ENCODE measurements at places on chromosomes 4 and X.

- DNase-seq, result no peak
These were observed 55.4 kb downstream of the NOP14 start for GRCh38 chr4:2907706-2908293.

GRCh38 chrX:76918033-76918432 is 490.5 kb downstream of the MAGEE1 start:
- no peak for DNase-seq

DNA sequence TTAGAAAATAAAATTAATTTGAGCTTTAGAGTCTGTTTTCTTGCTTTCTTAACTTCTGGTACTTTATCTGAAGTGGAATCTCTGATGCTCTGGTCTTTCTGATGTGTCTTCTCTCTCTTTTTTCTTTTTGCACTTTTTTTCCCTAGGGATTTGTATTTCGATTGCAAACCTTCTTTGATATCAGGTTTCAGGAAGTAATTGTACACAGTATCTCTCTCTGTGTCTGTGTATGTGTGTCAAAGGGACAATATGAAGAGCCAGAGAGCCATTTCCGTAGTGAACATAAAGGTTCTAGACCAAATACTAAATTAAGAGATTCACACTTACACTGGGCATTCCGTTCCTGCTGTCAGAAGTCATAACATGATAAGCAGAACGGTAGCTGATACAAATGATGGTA is 325.0 kb downstream of the PCDH7 start:
- DNase-seq, result no peak

DNA sequence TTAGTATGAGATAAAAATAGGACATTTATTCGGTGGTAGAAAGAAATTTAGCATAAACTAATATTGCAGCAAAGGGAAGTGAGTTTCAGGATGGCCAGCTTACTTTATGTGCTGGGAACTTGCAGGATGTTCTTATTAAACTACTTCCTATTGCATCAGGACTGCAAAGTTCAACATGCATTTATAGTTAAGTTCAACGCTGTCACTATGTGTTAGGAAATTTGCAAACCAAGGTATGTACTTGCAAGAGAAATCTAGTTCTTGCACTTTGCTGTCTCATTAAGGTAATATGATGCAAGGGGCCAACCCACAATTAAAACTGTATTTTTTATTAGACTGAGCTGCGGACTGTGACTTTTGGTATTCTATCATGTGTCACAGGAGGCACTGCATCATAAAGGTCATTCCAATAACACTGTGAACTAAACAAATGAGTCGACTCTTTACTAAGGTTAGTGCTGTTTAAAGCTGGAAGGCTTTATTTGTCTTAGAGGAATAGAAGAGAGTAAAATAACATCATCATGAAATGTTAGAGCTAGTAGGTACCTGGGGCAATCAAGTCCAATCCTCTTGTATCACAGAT is 1525.7 kb upstream of the TENM3 start:
- DNase-seq, result peak; percentile 38

DNA sequence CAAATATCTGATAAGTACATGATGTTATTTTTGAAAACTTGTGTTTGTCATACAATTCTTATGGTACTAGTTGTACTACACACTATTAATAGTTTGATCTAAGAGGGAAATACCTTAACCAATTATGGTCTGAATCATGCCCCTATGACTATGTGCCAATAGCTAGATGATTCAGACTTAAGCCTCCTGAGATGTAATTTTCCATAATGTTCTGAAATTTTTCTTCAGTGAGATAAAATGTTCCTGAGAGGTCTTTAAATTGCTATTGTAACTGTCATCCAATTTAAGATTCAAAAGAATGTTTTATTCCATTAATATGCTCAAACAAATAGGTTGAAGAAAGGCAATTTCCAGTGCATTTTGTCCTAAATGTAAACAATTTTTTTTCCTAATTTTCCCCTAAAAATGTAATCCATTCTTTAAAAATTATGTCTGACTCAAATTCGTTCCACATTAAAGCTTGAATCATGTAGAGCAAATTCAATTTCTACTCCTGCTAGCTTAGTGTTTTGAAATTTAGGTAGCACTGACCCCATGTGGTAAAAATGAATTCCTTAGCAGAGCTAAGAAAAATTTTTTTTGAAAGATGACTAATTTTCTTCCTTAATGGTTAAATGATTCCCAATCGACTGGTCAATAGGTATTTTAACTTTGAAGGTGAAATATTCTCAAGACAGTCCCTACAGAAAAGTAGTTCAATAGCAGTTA is 49.1 kb downstream of the APOOL start:
- peak; percentile 86 for DNase-seq

GRCh38 chrX:10379878-10380277 is 223.1 kb downstream of the CLCN4 start:
- no peak for DNase-seq

- peak; percentile 57 for DNase-seq
These were observed 27.3 kb downstream of the PRDX4 start for GRCh38 chrX:23694606-23695005.

- no peak for DNase-seq
These were observed 234.1 kb downstream of the DHRSX start for GRCh38 chrX:2266445-2267349.

- DNase-seq, result no peak
These were observed 605.1 kb downstream of the ADGRL3 start for GRCh38 chr4:61805227-61805626.

DNA sequence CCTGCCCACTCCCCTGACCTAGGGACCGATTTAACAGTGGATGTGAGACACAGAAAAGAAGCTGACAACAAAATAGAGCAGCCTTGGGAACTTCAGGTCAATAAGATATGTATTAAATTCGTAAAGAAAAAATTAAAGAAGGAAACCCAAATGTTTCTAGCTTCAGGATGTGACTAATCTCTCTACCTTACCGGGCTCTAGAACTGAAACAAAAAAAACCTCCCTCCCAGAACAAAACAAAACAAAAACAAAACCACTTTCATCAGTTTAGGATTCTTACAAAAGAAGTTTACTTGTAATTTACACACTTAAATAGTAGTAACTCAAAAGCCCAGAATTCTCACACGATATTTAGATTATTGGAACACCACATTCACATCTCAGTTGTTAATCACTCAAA is 185.8 kb upstream of the RPS6KA3 start:
- no peak for DNase-seq

- no peak for DNase-seq
These were observed 36.0 kb downstream of the PF4 start for GRCh38 chr4:73945674-73946449.

DNA sequence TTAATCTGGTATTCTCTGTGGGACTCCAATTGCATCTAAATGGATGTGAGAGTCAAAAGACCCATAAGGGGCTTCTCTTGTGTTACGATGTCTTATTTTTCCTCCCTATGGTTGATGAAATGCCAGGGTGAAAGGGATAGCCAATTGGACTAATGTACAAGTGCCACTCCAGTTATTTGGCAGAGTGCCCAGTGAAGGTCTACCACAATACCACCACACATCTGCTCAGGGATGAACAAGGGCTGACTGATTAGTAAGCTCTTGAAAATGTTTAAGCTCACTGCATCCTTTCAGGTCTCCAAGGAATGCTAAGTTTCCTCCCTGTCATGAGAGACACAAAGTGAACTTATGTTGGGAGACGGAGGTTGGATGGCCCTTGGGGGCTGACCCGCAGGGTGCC is 57.8 kb downstream of the HEPH start:
- DNase-seq, result no peak

DNA sequence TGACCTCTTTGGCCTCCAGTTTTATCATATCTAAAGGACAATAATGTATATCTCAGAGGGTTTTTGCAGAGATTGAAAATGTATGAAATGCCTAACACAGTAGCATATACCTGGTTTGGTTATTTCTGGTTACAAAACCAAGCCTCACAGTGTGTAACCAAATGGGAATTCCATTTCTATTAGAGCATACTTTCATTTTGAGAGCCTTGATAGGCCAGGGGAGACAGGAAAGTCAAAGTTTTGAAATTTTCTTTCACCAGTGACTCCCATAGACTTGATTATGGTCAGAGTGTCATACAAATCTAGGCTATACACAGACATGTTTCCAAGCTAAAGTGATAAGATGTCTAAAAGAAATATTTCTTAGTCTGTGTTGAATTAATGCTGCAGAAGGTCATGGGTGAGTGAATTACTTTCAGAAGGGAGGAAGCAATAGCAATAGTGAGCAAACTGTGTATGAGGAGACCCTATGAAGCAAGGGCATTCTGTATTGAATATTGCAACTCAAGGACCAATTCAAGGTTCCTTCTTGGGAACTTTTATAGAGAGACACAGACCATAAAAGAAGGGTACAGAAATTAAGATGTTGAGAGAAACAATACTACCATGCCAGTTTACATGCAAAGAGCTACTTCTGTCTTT is 151.1 kb downstream of the PDE5A start:
- DNase-seq, result peak; percentile 41

- no peak for DNase-seq
These were observed 27.5 kb downstream of the SULT1E1 start for GRCh38 chr4:69832326-69833030.

DNA sequence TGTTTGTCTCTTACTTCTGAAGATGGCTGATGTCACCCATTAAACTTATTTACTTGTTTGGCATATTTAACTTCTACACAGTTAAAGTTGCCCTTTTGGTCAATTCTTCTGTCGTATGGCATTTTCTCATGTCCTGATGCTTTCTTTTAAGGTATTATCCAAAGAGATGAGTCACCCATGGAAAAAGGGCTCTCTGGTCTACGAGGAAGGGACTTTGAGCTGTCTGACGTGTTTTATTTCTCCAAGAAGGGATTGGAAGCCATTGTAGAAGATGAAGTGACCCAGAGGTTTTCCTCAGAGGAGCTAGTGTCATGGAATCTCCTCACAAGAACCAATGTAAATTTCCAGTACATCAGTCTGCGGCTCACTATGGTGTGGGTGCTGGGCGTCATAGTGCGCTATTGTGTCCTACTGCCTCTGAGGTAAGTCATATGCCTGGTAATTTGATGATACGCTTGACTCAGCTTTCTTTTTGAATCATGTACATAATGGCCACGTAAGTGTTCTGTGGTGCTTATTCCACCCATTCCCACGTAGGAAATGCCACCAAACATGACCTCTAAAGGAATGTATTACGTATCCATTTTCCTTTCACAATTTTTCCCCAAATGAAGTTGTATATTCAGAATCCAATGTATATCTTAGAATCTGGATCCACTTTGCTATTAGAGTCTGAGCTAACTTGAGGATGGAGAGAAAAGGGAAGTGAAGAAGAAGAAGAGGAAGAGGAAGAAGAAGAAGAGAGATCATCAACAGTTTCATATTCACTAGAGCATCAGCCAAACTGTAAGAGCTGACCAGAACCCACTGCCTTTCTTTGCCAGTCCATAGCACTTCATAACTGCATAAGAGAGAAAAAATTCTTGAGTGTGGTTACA is 45.7 kb downstream of the GPAT3 start:
- DNase-seq, result no peak

DNA sequence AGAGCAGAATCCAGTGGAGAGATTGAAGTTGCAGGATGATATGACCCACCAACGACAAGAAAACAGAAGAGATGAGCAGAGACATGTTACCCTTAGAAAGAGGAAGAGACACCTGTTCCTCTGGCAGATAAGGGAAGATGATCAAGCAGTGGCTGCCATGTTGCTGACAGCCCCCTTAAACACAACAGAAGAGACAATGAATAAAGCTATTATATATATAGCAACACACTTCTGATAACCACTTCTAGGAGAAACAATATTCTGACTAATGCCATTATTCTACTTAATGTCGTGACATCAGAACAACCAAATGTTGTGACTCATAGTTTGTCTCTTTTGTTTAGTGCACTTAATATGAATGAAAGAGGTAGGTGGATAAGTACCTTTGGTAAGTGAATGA is 44.9 kb downstream of the SH3RF1 start:
- DNase-seq, result peak; percentile 60

DNA sequence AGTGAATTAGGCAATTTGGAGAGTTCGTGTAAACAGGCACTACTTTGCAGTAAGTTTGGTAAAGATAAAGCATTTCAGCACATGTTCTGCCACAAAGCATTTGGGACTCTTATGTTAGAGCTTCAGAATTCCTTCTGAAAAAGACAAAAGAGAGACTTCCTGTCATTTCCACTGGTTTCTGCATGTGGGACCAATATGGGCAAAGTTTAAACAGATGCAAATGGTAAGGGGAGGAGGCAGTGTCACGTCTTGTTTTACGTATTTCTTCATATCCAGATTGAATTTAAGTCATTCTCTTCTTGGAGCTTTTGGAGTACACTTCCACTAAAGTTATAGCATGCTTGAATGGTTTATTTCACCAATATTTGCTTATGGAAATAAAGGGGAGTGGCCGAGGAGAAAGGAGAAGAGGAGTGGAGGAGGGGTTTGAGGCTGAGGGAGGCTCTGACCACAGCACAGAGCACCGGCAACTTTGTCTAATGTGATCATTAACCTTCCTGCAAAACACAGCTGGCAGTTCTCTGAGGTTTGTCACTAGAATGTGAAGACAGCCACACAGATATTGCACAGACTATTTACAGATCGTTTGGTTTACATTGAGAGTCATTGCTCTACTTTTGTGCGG is at the start of gene APELA:
APELA (plus strand) TSS at position 479 of the 625 bp plus-strand sequence. CDS start 154 bp downstream, outside the sequence.
- no peak for DNase-seq

DNA sequence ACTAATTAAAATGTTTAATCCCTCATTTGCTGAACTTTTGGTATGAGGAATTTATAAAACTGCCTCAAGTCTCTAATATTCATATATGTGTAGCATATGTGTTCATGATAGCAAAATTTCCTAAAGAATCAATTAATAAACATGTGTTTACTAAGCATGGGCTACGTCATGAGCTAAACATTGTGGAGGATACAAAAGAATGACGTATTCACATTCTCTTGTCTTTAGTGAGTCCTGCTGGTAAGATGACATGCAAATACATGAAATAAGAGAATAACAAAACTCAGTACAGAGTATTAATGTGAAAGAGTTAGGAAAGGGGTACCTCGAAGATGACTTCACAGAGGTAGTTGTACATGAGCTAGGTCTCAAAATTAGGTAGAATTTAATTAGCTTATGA is 121.9 kb upstream of the POF1B start:
- no peak for DNase-seq

GRCh38 chr4:122583906-122584305 is 37.0 kb downstream of the IL21 start:
- DNase-seq, result peak; percentile 21

DNA sequence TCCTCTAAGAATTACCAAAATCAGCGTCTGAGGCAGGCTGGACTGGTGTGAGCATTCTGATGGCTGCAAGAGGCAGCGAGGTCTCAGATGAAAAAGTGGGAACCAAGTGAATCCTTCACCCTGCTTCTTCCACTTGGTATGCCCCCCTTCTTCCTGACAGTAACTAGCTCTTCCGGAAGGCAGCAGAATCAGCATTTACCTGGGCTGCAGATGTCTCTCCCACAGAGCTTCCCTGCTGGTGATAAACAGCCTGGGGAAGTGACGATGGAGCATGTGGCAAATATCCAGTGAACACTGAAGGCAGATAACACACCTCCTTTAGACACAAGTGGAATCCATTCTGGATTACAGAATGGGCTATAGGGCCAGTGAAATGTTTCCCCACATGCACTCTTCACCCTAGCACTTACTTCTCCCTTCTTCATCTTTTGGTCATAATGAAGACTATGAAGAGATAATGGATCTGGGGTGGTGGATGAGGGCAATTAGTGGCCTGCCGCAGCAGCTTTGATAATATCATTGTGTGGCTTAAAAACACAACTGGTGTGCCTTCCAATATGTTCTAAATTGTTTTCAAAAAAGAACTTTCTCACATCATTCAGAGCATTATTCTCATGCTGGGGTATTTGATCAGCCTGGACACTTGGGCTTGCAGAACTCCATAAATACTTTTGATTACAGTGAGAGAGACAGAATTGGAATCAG is 60.8 kb upstream of the TBC1D9 start:
- no peak for DNase-seq

GRCh38 chr4:55545151-55545550 is 1.6 kb downstream of the CLOCK start:
- peak; percentile 28 for DNase-seq

- no peak for DNase-seq
These were observed 3.8 kb downstream of the MTM1 start for GRCh38 chrX:150572206-150572605.
